8988T (cell line): ENCODE measurements at places on chromosomes 1 and 21.

DNA sequence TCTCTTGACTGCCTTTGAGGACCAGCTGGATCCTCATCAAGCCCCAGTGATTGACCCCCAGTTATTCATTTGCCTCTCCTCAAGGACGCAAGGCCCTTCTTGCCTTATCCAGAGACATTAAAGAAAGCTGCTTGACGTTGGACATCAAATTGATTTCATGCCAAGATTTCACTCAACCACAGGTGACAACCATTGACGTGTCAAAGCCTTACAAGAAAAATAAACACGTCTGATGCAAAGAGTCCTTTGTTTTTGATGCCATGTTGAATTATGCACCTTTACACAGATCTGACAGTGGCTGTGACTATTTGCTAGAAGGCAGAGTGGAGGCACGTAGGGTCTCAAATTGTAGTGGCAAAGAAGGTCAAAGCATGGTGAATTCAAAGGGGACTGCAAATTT is 666.2 kb upstream of the CAMK1G start:
- DNase-seq, result no peak

DNA sequence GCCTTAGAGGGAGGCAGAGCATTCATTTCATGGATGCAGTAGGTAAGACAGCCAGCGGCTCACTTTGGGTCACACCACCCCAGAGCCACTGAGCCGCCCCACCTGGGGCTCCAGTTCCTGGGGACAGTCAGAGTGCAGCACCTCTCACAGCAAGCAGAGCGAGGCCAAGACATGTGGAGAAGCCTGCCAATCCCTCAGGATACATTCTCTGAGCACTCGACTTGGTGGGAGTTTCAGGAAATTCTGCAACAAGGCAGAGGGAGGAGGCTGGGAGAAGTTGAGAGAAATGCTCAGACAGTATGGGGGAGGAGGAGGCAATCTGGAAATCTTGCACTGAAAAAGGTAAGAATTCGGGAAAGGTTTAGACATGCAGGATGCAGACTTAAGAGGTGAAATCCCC is 60.8 kb upstream of the WLS start:
- no peak for DNase-seq

- DNase-seq, result no peak
Measured at GRCh38 chr21:45523411-45524101, 18.7 kb downstream of the SLC19A1 start.

- DNase-seq, result no peak
Measured at GRCh38 chr1:9767964-9768668, 55.6 kb downstream of the CLSTN1 start.

- DNase-seq, result peak; percentile 26
Measured at GRCh38 chr1:56578138-56578962, 1.0 kb downstream of the PLPP3 start.

GRCh38 chr1:87956072-87956471 is 627.4 kb downstream of the LMO4 start:
- no peak for DNase-seq
